Stimulated activated CD4-positive, alpha-beta T cell treated with anti-CD3 and anti-CD28 coated beads, Interleukin-12 subunit alpha, Interleukin-12 subunit beta, amount 100 ng/mL, for 24 hours (primary cell): ENCODE measurements at places on chromosomes 4 and X.

GRCh38 chr4:39687014-39687413 is 10.9 kb upstream of the UBE2K start:
- DNase-seq, result no peak

- no peak for DNase-seq
Measured at GRCh38 chr4:88908003-88908402, 149.0 kb downstream of the FAM13A start.

- DNase-seq, result no peak
Measured at GRCh38 chr4:16237715-16238114, 11.4 kb upstream of the TAPT1 start.

GRCh38 chr4:56261027-56261426 is 126.3 kb downstream of the AASDH start:
- peak; percentile 52 for DNase-seq

DNA sequence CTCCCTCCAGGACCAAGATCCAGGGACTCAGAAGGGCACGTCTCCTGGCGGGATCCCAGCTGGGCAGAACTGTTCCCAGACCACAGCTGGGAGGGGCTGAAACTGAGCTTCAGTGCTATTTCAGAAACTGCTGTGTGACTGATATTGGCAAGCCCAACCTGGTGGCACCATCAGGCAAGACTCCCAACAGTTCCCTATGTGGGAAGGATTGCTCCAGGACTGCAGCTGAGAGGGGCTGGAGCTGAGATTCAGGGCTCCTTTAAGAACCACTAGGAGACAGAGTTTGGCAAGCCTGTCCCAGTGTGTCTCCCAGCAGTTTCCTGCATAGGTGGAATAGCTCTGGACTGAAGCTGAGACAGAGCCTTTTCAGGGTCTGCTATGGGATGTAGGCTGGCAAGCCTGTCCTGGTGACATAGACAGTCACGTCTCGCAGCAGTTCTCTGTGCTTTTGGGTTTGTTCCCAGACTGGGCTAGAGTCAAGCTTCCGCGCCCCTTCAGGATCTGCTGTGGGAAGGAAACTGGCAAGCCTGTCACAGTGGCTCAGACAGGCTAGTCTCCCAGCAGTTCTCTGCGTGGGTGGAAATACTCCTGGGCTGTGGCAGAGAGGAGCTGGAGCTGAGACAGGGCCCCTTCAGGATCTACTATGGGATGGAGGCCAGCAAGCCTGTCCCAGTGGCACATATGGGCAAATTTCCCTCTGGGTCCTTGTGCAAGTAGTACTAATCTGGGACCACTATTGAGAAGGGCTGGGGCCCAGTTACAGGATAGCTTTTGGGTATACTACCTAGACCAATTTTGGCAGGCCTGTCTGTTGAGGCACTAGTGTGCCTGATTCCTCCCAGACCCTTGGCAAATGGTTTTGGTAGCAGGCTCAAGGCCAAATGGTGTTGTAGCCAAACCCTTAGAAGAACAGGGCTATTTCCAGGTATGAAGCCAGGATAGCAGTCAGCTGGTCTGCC is 20.2 kb upstream of the MED14 start:
- no peak for DNase-seq

GRCh38 chrX:46311581-46312120 is 233.6 kb downstream of the ZNF674 start:
- DNase-seq, result no peak

DNA sequence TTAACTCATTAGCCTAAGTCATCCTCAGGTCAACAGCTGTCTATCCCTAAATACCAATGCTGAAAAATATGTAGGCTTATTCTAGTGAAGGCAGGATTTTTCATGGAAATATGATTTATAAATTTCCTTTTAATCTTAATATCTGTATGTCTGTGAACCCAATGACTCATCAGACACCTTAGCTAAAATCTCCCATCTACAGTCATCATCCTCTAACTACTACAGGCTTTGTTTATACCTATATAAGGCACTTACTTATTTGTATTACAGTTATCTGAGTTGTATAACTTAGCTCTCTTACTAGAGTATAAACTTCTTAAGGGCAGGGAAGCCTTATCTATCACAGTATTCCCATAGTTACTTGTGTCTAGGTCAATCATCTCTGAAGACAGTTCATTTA is 24.2 kb downstream of the AMMECR1 start:
- DNase-seq, result no peak

DNA sequence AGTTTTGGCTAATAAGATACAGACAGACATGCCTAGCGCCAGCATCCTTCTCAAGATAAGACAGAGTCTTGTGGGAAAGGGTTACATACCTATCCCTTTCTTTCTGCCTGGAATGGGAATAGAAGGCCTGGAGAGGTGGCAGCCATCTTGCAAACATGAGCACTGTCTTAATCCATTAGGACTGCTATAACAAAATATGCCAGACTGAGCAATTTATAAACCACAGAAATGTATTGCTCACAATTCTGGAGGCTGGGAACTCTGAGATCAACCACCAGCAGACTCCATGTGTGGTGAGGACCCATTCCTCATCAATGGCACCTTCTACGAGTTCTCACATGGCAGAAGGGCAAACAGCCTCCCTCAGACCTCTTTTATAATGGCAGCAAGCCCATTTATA is 26.5 kb upstream of the NEIL3 start:
- DNase-seq, result no peak

- DNase-seq, result no peak
Measured at GRCh38 chrX:127317159-127317558, 497.6 kb downstream of the PRR32 start.

GRCh38 chr4:177185151-177185550 is 124.5 kb upstream of the NEIL3 start:
- DNase-seq, result no peak

GRCh38 chrX:17531500-17531899 is 156.5 kb downstream of the NHS start:
- no peak for DNase-seq

DNA sequence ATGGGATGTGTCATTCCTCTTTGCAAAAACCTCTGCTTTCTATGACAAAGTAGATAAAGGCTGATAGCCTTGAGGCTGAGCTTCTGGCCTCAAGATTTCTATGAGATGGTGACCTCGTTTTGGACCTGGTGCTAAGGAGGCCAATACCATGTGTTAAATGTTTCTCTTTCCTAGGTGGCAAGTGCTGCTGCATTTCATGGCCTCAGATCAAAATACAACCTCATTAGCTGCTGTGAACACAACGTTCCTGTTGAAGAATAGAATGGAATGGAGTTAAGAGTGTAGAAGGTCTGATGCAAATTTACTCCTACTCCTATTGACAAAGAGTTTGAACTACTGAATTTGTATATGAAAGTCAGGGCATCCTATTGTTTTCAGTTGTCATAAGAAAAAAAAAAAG is 112.0 kb downstream of the C4orf51 start:
- no peak for DNase-seq

GRCh38 chr4:159010563-159011260 is 92.2 kb upstream of the RAPGEF2 start:
- no peak for DNase-seq

- no peak for DNase-seq
Measured at GRCh38 chrX:13511241-13511943, 58.0 kb upstream of the EGFL6 start.

- no peak for DNase-seq
Measured at GRCh38 chrX:153870791-153871360, 15.1 kb downstream of the L1CAM start.

DNA sequence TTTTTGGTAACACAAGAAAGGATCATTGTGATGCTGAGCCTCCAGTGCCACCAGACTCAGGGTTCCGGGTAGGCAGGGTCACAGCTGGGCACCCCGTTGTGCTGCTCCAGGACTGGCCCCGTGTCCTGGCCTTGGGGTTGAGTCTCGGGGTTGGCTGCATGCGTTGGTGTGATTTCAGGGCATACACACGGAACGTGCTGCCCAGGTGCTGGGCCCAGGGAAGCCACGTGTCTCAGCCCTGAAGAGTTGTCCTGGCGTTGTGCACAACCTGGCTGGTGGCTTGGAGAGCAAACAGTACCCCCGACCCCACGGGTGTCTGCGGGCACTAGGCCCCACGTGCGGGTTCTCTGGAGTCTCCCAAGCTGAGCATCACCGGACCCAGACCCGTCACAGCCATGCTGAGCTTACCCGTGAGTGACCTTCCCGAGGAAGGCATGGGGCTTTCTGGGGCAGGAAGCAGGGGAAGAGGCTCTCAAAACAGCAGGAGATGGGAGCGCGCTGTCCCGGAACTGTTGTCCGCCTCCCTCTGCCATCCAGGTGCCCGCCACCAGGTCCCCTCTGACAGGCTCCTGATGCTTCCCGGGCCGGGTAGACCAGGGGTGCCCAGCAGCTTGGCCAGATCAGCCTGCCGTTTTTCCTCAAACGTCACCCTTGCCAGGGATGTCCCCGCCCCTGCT is 66.1 kb upstream of the ENPP6 start:
- no peak for DNase-seq

- no peak for DNase-seq
Measured at GRCh38 chr4:155371432-155372043, 5.2 kb downstream of the MAP9 start.

- DNase-seq, result no peak
Measured at GRCh38 chrX:96650023-96650422, 34.6 kb upstream of the DIAPH2 start.

DNA sequence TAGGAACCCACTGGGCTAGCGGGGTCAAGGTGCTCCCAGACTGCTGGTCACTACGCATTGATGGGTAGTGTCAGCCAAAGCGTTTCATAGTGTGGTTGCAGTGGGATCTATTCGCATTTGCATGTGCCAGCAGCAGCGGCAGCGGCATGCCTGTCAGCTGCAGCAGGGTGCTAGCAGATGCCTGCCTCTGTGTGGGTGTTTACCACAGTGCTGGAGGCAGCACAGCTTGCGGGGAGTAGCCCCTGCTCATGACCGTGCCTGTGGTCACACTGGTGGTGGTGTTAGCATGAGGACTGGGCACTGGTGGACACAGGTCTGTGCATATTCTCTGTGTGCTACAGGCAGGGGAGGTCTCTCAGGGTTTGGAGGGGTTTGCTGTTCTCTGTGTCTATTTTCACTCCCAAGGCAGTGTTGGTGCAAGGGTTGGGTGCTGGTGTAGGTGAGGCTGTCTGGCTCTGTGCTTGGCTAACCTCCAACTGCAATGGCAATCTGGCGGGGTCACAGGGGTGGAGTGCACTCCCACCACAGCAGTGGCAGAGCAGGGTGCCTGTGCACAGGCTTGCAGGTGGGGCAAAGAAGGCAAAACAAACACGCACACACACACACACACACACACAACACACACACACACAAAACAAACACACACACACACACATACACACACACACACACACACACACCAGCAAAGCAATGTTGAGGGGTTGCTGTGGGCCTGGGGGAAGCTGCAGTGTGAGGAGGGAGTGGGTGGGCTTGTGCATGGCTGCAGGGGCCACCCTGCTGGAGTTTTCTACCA is 184.4 kb downstream of the GLUD2 start:
- DNase-seq, result no peak

GRCh38 chr4:60652933-60653332 is 547.2 kb upstream of the ADGRL3 start:
- no peak for DNase-seq

- no peak for DNase-seq
Measured at GRCh38 chr4:7429069-7429416, 5.7 kb downstream of the PSAPL1 start.

DNA sequence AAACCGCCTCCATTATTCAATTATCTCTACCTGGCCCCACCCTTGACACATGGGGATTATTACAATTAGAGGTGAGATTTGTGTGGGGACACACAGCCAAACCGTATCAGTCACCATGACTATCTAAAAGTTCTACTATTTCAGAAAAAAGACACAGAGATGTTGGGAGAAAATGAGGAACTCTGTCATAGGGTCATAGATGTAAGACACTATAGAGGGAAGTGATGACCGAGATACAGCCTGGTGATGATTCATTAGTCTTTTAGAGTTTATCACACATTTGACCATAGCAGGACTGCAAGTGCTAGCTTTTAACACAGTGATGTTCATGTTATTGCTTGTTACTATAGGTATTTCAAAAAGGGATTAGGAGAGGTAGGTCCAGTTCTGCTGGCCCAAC is 357.0 kb upstream of the AADAT start:
- DNase-seq, result no peak

DNA sequence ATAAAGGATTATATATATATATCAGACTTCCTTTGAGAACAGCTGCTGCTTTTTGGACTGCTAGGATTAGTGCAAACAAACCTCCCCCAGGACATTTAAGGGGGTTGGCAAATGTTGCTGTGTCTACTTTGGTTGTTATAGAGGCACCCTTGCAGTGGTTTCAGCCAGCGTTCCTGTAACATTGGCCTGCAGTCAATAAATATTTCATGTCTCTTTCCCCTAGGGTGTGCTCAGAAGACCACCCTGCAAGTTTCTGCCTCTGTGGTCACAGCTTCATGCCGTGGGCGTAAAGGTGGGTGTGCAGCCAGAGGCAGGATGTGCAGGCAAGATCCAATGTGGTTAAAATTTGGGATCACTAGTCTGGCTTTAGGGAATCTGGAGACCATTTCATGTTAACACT is 28.9 kb downstream of the FGF5 start:
- no peak for DNase-seq

DNA sequence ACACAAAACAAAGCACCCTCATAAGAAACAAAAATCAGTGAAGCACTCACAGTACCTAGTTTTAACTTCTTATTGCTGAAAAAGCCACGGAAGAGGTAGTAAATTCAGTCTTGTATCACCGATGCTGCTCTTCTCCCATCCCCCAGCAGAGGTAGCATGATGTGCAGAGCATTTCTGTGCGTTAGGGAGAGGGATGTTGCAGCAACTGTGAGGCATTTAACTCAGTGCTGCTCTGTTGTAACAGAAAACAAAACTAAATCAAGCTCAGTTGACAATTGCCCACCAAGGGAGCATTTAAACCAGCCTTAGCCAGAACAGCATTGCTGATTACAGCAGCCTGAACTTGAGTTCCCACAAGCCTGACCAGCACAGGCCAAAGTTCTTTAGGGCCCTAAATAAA is 1279.7 kb upstream of the ADGRL3 start:
- DNase-seq, result no peak

DNA sequence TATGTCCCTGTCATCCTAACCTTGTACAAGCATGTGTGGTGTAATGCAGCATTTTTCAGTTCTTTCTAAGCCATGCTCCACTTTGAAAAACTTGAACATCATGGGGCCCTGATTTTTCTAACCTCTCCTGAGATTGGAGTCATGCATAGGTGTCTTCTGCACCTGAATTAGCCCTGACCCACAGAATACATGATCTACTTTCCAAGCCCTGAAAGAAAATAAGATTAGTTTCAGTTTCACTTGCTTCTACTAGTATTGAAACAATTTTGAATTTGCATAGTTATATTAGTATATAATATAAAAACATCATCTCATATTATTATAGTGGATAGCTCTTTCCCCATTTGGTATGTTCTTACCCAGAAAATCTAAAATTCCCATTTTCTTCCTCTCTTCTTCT is 178.2 kb downstream of the HS3ST1 start:
- no peak for DNase-seq

- DNase-seq, result no peak
Measured at GRCh38 chrX:40385682-40386081, 195.1 kb upstream of the ATP6AP2 start.

GRCh38 chr4:19958848-19959247 is 292.9 kb upstream of the SLIT2 start:
- DNase-seq, result no peak

- DNase-seq, result no peak
Measured at GRCh38 chrX:153871946-153872878, 13.8 kb downstream of the L1CAM start.
